ENCODE measurements at places on chromosomes 2 and 18.

GRCh38 chr2:44974064-44974715, 32.7 kb downstream of the SIX3 start:
- no peaks in the 10 kb centered on the region for H3K36me3 ChIP-seq
- no peaks in the 10 kb centered on the region for H3K4me1 ChIP-seq
- no peak overlapping the region for H3K27ac ChIP-seq
- no peak for DNase-seq
- no peak overlapping the region for H3K4me3 ChIP-seq

GRCh38 chr2:234841321-234842015, 110.3 kb upstream of the SH3BP4 start:
- no peaks in the 10 kb centered on the region for H3K4me1 ChIP-seq
- H3K27ac ChIP-seq = no peak overlapping the region
- H3K27me3 ChIP-seq = no peaks in the 10 kb centered on the region
- H3K36me3 ChIP-seq = no peaks in the 10 kb centered on the region
- no peak for DNase-seq

- no peaks in the 10 kb centered on the region for H3K27me3 ChIP-seq
- no peak for DNase-seq
- H3K4me1 ChIP-seq = peaks cover 15% of the 10 kb centered on the region
- H3K36me3 ChIP-seq = peaks cover 4% of the 10 kb centered on the region
- no peak overlapping the region for H3K4me3 ChIP-seq
Measured at GRCh38 chr2:128309280-128310093, 9.2 kb downstream of the HS6ST1 start.

DNA sequence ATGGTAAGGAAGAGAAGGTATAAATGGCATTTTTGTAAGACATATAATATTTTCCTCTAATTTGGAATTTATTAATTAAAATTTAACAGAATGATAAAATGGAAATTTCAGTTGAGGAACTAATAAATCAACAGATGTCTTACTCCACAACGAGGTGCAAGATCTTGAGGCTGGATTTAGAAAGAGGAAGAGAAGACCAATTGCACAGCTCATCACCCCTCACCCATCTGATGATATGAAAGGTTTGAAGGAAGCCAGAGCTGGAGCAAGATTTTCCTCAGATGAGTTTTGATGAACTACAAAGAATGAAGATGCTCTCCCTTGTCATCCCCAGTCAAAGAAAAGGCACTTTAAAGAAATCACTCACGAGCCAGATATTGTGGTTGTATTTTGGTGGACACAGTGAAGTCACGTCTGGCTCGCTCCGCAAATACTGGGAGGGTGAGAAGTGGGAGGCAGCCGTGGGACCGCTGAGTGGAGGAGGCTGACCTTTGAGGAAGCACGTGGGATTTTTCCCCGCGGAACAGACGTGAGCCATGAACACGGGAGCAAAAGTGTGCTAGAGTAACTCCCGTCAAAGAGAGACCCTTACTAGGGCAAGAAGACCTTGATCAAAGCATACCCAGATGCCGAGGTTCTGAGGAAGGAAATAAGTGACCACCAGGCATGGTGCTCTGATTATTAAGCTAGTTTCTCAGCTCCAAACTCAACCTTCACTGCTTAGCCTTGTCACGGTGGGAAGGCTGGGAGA, 511.4 kb downstream of the RNF144A start:
- peak overlapping the region; percentile 60 for H3K4me3 ChIP-seq
- peaks cover 26% of the 10 kb centered on the region for H3K36me3 ChIP-seq
- H3K27me3 ChIP-seq = no peaks in the 10 kb centered on the region
- peak overlapping the region; percentile 99 for H3K27ac ChIP-seq

GRCh38 chr18:55863876-55864275, 275.9 kb upstream of the TCF4 start:
- no peaks in the 10 kb centered on the region for H3K4me1 ChIP-seq
- no peak overlapping the region for H3K27ac ChIP-seq
- H3K4me3 ChIP-seq = no peak overlapping the region
- no peak for DNase-seq

GRCh38 chr2:189870381-189871085, 86.3 kb downstream of the PMS1 start:
- H3K4me3 ChIP-seq = no peak overlapping the region
- peaks cover 46% of the 10 kb centered on the region for H3K36me3 ChIP-seq
- DNase-seq = no peak
- no peak overlapping the region for H3K27ac ChIP-seq
- peaks cover 13% of the 10 kb centered on the region for H3K4me1 ChIP-seq
- H3K27me3 ChIP-seq = no peaks in the 10 kb centered on the region

GRCh38 chr18:39799006-39799405, 2156.0 kb upstream of the PIK3C3 start:
- H3K4me1 ChIP-seq = peaks cover 2% of the 10 kb centered on the region
- H3K27me3 ChIP-seq = no peaks in the 10 kb centered on the region
- peak overlapping the region; percentile 71 for H3K4me3 ChIP-seq
- H3K36me3 ChIP-seq = no peaks in the 10 kb centered on the region
- DNase-seq = no peak
